ENCODE measurements at places on chromosomes 4 and X.

- DNase-seq: no peak
Observed at GRCh38 chrX:8668813-8669212, 63.1 kb downstream of the ANOS1 start.

- DNase-seq: no peak
Observed at GRCh38 chrX:83771664-83772063, 89.3 kb upstream of the CYLC1 start.

DNA sequence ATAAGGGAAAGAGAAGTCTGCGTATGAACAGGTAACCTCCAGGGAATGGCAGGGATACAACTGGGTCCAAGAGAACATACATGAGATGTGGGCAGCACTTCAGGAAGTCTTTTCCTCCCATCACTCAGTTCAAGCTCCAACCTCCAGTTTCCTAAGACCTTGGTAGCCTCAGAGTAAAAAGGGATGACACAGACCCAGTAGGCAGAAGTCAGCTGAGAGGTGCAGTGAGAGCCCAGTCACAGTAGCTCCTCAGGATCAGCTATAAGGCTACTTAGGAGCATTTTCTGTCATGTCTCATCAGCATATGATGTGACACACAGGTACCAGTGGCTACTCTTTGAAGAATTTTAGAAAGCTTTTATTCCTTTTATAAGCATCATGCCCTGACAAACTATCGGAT, 12.5 kb upstream of the STS start:
- no peak for DNase-seq

DNA sequence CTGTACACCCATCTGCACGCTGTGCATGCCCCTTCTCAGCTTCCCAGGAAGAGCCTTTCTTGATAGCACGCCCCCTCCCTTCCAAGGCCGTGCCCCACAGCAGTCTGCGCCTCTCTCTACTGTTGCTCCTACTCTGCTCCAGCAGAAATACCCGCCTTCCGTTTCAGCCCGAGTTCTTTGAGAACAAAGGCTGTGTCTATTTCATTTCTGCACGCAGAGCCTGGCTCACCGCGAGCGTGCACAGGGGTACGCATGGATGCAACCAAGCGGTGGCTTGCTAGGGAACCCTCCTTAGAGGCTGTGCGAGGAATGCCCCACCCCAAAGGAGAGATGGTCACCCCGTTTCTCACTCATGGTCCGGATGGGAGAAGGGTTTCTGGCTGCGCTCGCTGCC, 485 bp downstream of the AADAT start:
- DNase-seq: no peak

- no peak for DNase-seq
Observed at GRCh38 chr4:112516471-112517066, 589 bp upstream of the NEUROG2 start.

- DNase-seq: no peak
Observed at GRCh38 chrX:11290416-11291102, 2.7 kb upstream of the AMELX start.

DNA sequence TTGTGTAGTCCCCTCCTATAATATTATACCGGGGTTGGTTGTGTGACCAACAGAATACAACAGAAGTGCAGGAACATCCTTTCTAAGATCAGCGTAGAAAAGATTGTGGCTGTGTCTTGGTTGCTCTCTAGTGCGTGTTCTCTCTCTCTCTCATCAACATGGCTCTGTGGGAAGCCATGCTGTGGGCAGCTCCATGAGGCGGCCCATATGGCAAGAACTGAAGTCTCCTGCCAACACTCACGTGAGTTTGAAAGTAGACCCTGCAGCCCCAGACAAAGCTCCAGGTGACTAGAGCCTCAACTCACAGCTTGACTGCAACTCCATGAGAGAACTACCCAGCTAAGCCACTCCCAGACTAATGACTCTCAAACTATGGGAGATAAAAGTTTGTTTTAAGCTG, 118.7 kb downstream of the TSPAN5 start:
- no peak for DNase-seq

Data from iPS DF 19.7 (cell line).